ENCODE measurements at places on chromosomes 1 and 21.

GRCh38 chr1:59730302-59730701 is 84.4 kb upstream of the HOOK1 start:
- DNase-seq, result no peak

GRCh38 chr1:92862605-92863004 is 30.8 kb downstream of the RPL5 start:
- DNase-seq, result no peak

GRCh38 chr1:79283451-79283850 is 276.9 kb upstream of the ADGRL4 start:
- no peak for DNase-seq

- no peak for DNase-seq
Measured at GRCh38 chr1:58727364-58727763, 27.5 kb upstream of the MYSM1 start.

DNA sequence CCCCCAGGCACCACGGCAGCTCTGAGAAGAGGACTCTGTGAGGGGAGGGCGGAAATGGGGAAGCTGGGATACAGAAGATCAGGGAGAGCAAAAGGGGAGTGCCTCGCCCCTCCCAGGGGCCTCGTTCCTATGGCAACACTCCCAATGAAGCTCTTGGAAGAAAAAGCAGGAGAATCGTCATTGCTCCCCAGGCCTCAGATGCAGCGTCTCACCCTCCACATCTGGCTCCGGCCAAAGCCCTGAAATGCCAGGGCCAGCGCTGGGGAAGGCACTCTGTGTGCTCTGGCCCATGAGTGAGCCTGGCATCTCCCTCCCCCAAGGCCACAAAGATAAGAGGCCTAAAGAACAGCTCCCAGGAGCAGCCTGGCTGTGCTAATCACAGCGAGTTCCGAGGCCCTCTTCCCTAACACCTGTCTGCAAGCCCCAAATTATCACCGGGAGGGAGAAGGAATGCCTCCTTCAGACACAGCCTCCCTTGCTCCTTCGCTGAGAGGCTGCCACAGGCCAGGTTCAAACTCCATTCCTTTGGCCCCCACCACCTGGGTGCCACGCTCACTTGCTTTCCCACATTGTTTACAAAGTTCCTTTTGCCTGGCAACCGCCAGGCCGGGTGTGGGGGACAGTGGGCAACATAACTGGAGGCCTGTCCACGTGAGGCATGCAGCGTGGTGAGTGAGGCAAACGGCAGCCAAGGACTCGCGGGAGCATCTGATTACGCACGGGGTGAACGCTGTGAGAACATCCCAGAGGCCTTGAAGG is 27.8 kb downstream of the ECE1 start:
- no peak for DNase-seq

DNA sequence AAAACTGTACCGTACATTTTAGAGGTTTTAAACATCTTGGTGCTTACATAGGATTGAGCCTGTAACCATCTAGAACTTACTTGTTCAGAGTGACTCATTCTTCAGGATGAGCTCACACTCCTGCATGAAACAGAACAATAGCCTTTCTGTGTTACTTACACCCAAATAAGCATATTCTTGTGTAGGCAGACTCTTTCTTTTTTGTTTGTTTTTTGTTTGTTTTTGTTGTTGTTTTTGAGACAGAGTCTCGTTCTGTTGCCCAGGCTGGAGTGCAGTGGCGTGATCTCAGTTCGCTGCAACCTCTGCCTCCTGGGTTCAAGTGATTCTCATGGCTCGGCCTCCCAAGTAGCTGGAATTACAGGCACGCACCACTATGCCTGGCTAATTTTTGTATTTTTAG is 3.8 kb upstream of the CA6 start:
- DNase-seq, result no peak

DNA sequence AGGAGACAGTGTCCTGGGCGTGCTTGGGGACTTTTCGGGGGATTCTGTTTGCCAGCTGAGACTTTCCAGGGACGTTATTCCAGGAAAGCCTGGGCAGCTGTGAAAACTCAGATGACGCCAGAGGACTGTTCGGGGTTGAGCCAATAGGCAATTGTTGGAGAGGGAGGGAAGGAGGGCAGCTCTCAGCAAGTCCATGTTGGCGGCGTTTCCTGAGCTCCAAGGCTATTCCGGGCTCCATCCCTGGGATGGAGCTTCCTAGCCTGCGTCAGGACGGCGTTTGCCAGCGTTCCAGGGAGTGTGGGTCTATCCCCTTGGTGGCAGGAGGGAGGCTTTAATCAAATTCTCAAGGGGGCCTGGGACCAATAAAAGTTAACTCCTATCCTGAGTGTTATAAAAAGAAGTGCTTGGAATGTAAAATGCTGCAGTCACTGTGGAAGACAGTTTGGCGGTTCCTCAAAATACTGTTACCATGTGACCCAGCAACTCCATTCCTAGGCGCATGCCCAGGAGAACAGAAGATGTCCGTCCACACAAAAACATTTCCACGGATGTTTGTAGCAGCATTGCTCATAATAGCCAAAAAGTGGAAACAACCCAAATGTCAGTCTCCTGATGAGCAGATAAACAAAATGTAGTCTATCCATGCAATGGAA is 15.2 kb downstream of the SLC27A3 start:
- no peak for DNase-seq

DNA sequence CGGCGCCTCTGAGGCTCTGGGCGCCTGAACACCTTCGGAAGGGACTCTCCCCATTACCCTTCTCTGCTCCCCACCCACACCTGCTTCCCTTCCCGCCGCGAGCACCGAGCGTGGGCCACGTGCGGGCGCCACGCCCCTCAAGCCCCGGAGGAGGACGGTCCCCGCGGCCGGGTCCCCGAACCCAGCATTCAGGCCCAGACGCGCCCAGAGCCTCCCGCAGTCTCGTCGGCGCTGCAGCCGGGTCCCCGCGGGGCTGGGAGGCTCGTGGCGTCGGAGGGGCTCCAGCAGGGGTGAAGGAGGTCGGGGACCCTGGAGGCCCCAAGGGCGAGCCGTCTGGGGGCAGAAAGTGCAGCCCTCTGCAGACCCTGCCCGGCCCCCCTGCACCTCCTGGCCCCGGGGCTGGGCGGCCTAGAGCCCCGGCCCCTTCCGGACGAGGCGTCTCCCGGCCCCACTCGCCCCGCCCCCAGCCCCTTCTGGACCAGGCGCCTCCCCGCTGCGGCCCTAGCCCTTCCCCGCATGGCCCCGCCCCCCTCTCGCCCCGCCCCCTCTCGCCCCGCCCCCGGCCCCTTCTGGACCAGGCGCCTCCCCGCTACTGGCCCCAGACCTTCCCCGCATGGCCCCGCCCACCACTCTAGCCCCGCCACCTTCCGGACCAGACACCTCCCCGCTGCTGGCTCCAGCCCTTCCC is 378 bp upstream of the SMIM1 start:
- DNase-seq, result peak; percentile 68

DNA sequence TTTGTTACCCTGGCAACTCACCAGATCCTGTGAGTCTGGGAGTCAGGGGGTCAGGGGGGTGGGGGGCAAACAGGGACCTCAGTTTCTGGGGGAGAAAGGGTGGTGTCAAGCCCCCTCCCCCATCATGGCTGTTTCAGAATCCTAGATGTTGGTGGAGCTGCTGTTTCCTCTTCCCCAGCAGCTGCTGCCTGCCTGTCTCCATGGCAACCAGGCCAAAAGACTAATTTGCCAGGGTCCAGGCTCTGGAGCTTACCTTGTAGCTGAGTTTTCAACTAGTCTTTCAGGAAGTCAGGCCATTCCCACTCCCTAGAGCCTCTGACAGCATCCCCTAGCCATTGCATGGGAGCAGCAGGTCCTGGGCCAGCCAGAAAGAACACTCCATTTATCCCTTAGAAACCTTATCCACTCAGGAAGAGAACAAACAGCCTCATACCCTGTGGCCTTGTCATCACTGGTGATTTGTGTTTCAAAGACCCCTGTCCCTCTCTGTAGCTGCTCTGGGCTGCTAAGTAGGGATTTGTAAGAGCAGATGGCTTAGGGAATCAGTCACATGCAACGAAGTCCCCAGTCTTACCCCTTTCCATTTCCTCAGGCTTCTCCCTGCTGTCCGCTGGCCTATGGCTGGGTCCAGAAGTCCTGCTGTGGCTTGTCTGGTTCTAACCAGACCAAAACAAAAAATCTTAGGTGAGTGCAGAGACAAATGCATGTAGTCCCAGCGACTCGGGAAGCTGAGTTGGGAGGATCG is 21.5 kb upstream of the STMN1 start:
- no peak for DNase-seq

DNA sequence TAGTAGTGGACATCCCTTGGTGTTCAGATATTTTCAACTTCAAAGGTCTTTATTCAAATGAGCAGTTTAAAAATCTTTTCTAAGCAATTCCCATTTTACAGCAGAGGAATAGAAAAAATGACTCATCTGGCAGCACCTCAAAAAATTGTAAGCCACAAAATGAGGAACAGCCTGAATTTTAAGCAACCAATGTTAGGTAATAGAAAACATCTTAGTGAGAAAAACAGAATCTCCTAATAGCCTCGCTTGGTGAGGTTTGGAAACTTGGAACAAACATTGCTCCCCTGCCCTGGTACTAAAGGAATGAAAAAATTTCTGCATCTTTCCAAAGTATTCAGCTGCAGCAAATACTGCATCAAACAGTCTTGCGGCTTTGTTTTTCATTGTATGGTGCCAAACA is 264.4 kb downstream of the NTNG1 start:
- DNase-seq, result no peak

GRCh38 chr1:237712082-237712481 is 178.6 kb downstream of the ZP4 start:
- DNase-seq, result no peak

- DNase-seq, result no peak
Measured at GRCh38 chr1:43334453-43335205, 3.0 kb upstream of the MPL start.

DNA sequence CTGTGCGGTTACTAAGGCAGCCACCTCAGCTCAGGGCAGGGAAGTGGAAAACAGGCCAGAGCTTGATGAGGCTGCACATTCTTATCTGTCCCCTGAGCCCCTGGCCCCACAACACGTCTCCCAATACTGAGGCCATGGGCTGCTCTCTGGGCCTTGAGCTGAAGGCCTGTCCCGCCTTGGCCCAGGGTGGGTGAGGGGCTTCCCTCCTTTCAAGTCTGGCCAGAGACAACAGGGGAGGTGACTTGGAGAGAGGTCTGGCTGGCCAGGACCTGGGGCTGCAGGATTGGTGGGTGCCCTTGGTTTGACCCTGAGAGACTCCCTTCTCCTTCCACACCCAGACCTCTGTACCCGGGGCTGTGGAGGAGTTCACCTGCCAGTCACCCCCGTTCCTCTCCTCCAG is 563.8 kb downstream of the PTPRU start:
- no peak for DNase-seq

DNA sequence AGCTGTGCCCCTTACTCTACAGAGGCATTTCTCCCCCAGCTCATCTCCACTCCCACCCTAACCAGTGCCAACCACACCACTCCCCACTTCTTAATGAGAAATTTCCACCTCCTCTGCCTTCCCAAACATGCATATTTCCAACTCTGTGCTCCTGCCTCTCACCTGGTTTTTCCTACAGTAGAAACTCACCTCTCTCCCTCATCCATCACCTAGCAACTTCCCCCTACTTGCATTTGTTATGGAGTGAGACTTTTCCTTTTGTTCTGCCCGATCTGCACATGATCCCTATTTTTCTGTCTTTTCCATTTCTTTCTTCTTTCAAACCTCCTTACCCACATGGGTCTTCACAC is 11.9 kb downstream of the RGS8 start:
- no peak for DNase-seq

DNA sequence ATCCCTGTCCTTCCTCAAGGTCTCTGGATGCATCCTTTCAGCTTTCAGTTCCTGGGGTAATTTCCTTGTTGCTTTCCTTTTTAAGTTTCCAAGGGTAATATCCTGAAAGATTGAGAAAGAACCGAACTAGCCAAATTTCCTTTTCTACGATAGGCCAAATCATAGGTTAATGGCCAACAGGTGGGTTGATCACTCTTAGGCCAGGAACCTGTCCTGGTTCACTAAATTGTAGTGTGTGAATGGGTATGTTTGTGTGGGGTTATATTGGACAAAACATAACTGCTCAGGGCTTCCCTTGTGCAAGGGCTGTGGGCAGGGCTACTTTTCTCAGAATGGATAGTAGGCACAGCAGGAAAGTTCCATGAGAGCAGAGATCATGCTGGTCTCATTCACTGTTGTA is 17.1 kb downstream of the UBE2T start:
- no peak for DNase-seq
